Muscle of leg (tissue), 16 donors: ENCODE measurements at places on chromosomes 6 and 20.

DNA sequence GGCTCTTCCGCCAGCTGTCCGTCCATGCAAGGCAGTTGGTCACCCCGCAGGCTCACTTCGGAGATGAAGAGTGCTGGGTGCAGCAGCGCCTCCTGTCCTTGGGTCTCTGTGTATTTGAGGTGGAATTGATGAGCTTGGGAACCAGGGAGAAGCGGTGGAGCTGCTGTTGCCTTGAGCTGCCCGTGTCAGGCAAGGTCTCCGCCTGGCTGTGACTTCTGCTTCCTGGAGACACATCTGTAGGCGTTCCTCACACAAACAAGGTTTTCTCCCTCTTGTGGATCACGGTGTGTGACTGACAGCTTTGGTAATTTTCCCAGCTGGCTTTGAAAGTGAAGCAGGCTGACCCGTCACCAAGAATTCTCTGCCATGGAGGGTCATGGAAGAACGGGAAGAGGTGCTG lies 2.5 kb upstream of the SLC17A9 start:
- DNase-seq: no peak

DNA sequence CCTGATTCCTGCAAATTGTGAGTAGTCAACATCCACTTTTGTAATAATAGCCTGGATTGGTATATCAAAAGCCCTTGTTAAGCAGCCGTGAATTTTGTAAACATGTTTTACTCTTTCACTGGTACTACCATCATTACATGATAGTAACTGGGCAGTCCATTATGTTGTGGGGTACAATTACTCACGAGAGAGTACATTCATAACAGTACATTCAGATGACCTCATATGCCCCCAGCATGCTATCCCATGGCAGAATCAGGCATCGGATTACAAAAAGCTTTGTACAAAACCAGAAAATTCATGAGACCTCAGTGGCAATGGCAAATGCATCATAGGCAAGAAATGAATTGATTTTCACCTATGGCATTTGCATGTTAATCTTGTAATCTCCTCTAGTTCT lies 166.2 kb downstream of the EPM2A start:
- DNase-seq: no peak

DNA sequence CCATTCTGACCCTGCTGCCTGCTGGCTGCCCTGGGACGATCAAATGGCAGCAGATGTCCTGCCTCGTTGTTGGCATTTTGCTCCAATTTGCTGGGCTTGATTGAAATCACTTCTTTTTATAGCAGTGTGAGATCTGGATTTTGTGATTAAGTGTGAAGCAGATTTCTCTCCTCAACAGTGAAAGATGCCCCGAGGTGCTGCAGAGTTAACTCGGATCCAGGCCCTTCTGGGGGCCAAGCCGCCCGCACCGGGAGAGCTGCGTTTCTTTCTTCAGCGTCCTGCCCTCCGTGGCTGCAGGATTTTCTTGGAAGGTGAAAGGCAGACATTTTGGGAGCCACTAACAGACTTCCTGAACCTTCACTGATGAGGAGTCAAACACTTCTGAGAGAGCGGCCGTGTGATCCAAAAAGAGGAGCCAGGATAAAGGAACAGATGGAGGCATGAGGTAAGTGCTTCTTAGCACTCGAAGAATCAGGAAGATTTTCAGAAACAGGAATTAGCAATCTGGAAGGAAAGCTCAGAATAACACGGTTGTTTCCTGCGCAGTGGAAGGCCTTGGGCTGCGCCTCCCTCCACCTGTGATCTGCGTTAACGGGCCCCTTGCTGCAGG lies 139.5 kb upstream of the AFDN start:
- DNase-seq: no peak

DNA sequence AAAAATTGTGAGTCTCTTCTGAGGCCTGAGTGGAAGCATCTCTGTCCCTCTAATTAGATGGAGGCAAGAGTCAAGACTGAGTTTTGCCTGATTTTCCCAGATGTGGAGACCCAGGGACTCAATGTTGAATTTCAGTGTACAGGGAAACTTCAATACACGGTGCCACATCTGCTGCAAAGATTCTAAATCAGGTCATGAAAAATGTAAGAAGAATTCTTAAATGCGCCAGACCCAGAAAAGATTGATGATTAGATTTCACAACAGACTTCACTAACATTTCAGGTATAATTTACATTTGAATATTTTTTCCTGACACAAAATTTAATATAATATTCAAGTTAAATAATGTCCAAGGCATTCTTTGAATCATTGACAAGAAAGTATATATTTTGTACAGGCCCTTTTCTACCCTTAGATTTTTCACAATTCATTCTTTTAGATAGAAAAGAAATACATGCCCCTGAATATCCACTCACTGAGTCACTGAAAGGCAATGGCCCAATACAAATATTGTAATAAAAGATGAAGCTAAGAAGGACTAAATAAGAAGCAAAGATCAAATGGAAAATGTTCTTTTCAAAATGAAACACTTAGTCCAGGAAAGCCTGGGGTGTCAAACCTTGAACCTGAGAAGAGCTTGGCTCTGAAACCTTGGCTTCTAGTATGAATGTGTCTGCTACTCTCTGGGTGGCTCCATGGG lies 18.2 kb upstream of the HDGFL1 start:
- DNase-seq: peak; percentile 62

DNA sequence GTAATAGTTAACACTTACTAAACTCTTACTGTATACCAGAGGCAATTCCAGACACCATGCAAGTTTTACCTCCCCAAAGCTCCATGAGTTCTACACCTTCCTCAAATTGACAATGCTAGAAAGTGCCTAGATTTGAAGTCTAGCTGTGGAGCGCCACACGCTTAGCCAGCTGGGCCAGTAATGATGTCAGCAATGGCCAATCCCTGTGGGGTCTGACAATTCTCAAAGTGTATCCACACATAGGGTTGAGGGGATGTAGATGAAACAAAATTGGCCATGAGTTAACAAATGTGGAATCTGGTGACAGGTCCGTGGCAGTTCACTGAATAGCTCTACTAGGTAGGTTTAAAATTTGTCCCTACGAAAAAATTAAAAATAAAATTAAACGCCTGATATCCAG lies 1.3 kb downstream of the ZNF343 start:
- peak; percentile 25 for DNase-seq

- no peak for DNase-seq
Measured at GRCh38 chr20:59350330-59351156, 50.1 kb downstream of the EDN3 start.

DNA sequence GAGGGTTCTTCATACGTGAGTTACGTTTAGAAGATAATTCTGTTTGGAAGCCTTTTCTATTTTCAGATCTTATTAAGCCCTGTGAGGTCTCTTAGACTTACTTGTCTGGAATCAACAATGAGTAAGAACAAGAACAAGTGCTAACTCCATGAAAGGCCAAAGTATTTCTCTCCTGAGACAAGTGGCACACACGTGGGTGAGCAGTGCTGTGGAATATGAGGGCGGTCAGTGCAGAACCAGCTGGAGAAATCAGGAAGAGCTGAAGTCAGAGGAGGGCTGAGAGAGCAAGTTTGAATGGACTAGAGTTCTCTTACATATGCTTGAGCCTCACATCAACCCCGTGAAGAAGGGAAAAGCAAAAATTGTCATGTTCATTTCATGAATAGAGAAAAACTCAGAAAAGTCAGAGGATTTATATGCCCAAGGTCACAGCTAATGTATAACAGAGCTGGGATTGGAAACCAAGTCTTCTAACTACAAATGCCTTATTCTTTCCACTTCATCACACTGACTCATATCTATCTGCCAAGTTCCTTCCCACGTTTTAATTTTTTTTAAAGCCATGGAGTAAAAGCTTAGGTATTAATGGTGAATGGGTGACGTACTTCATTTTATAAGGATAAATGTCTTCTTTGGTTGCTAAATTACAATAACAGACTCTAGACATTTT lies 201.3 kb upstream of the DTNBP1 start:
- peak; percentile 53 for DNase-seq

DNA sequence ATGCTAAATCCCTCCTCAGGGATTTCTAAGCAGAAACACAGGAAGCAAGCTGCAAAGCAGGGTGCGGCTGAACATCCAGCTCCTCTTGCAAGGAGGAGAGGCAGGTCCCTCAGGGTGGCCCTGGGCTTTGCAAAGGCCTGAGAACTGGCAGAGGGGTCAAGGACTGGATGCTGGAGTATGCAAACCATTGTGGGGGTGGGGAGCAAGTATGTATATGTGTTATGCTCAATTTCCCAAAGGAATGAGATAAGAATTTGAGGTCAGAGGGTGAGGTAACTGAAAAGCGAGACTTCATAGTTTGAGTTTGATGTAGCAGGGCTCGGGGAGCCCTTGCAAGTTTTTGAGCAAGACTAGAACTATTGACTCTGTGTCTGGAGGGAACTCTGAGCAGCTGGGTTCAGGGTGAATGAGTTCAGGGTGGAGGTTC lies 11.2 kb downstream of the SLC22A2 start:
- DNase-seq: peak; percentile 40

DNA sequence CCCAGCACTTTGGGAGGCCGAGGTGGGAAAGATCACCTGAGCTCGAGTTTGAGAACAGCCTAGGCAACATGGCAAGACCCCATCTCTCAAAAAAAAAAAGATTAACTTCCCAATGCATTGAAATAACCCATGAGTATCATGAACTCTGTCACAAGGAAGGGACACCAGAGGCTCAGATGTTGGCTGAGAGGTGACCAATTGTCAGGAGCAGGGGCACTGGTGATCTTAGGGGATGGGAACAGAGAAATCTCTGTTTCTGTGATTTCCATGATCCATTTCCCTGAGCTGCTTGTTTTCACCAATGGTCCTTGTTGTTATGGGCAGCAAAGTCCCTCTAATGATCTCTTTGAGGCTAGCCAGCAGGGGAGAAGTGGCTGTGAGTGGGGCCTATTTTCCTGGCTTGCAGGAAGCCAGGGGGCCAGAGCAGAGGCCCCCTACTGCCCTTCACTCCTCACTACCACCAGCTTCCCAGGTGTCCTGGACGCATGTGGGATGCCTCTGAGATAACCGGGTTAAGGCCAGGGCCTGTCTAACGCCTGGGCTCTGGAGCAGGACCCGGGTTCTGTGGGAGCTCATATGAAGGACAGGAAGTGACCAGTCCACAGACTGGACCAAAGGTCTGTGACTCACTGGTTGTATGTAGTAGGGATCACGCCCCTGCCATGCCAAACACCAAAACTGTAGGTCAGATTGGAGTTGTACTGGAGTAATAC lies 54.4 kb downstream of the PCNA start:
- no peak for DNase-seq

DNA sequence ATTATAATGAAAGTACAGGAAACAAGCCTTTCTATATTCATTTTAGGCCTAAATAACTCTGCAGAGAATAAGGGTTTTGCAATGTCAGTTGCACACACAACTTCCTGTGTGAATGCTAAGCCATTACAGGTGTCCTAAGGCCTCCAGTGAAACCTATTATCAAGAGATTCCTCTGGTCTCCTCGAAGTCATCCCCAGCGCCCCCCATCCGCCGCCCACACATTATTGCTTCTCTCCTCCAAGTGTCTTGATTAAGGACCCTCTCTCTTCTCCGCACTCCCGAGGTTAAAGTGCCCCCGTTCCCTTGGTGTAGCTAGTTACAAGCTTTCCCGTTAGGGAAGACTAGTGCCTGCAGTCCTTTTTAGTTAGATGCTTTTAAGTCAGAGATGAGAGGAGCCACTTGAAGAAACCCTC lies 1.3 kb downstream of the HIVEP2 start:
- peak; percentile 52 for DNase-seq

DNA sequence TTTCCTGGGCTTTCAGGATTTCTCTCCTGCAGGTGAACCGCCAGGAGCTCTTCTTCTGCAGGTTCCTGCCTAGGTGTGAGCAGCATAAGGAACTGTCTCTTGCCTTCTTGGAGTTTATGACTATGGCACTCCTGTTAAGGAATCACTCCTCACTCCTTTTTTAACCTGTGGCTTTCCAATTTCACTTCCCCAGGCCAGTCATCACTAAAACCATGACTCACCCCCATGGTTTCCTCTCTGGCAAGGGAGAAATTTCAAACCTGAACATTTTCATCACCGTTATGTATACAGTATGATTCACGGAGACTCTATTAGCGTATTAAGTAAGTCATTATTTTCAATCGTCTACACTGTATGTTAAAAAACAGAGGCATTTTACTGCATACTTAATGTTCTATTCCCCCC lies 78.2 kb upstream of the ARID1B start:
- no peak for DNase-seq

DNA sequence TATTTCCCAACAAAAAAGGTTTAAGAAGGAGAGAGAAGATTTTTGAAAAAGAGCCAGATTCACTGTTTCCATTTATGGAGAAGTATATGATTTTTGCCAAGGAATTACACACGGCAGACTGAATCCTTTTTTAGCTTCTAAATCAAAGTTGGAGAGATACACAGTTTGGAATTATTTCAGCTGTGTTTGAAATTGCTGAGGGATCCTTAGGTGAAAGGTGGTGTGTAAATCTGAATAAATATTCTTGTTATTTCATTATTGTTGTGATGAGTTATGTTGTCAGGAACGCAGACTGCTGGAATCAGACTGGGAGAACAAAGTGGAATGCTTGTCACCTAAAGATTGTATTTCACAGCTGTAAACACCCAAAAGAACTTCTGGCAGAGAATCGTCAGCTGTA lies 168.5 kb upstream of the AKIRIN2 start:
- DNase-seq: peak; percentile 77

GRCh38 chr6:72035486-72035885 lies 149.1 kb downstream of the RIMS1 start:
- DNase-seq: no peak

DNA sequence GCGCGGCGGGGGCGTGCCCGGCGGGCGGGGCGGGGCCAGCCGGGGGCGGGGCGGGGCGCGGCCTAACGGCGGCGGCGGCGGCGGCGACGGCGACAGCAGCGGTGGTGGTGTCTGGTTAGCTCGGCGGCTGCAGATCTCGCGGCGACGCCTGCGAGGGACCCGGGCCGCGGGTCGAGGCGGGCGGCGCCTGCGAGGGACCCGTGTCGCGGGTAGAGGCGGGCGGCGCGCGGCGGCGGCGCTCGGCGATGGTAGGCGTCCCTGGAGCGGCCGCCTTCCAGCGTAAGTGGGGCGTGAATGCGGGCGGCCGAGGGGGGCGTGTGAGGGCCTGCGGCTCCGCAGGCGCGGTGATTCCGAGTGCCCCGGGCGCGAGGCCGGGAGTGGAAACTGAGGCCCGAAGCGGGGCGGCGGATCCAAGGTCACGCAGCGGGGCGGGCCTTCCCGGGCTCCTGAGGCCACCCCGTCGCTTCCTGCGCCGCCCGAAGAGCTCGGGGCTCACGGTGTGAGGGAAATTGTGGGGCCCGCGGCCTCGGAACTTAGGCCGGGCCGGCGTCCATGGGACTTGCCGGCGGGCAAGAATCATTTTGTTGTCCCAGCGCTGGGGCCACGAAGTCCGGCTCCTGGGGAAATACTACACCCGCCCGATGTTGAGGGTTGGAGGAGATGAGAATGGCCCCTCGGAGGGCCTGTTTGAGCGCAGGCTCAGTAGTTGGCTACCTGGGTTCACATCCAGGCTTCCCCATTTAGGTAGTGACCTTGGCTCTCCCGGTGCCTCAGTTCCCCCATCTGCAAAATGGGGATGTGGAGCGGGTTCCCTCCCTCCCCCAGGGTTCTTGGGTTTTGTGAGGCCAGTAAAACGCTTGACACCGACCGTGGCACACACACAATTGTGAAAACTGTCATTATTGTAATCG lies at the start of gene CBFA2T2:
Gene CBFA2T2, plus strand, starts transcription at position 74 of the 911 bp plus-strand sequence. Its CDS starts 172 bp downstream, at position 246.
- DNase-seq: peak; percentile 84

DNA sequence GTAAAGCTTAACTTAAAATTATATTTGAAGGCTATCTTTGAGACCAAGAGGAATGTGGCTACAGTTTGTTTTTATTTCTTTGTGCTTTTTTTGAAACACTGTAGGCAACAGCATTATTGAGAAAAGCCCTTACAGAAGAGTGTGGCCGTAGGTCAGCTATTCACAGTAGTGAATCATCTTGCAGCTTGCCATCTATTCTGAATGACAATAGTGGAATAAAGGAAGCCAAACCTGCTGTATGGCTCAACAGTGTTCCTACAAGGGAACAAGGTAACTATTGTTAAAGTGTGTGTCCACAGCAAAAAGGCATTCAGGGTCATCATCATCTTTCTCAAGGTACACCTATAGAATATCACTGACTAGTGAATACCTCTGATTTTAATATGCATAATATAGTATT lies 88.5 kb downstream of the KIZ start:
- DNase-seq: no peak
